ENCODE measurements at places on chromosomes 6 and 20. TPM values are rescaled to one million over a fixed set of nuclear protein-coding genes. Genes with fewer than 3 reads are reported as not detected.

HDDC2 gene
- total RNA-seq: 28.9 TPM

SYTL3 gene
- 54.8 TPM for total RNA-seq

LGSN gene
- total RNA-seq: 0.25 TPM

ZBTB46 gene
- total RNA-seq: 0.49 TPM

SLC22A7 gene
- total RNA-seq: not detected

AIF1 gene
- total RNA-seq: 9.9 TPM

CENPW gene
- total RNA-seq: 4.5 TPM

NKAIN4 gene
- total RNA-seq: not detected

COL11A2 gene
- 0.89 TPM for total RNA-seq

ZSCAN23 gene
- total RNA-seq: 0.69 TPM

LY6G6F gene
- 1.5 TPM for total RNA-seq

EPB41L1 gene
- total RNA-seq: 0.54 TPM

F13A1 gene
- 21.1 TPM for total RNA-seq

ULBP1 gene
- total RNA-seq: 0.64 TPM

SIRPB1 gene
- 2.4 TPM for total RNA-seq

OR10C1 gene
- total RNA-seq: not detected

SEMG1 gene
- total RNA-seq: not detected

CEP85L gene
- total RNA-seq: 96.4 TPM
